ENCODE measurements at places on chromosomes 2 and 18. TPM values are rescaled to one million over a fixed set of nuclear protein-coding genes. Genes with fewer than 3 reads are reported as not detected.

REG3G gene
- total RNA-seq: not detected

MEP1B gene
- 0.06 TPM for total RNA-seq

SERPINB4 gene
- total RNA-seq: not detected

CDH7 gene
- not detected for total RNA-seq

MYL1 gene
- not detected for total RNA-seq

TUBB8B gene
- total RNA-seq: not detected

RASGRP3 gene
- 1.2 TPM for total RNA-seq

GORASP2 gene
- total RNA-seq: 115 TPM

PRKAG3 gene
- total RNA-seq: not detected

FTCDNL1 gene
- total RNA-seq: 1.8 TPM

VIL1 gene
- total RNA-seq: 0.25 TPM
